Central memory CD8-positive, alpha-beta T cell (primary cell): ENCODE measurements at places on chromosomes 11 and 22.

DNA sequence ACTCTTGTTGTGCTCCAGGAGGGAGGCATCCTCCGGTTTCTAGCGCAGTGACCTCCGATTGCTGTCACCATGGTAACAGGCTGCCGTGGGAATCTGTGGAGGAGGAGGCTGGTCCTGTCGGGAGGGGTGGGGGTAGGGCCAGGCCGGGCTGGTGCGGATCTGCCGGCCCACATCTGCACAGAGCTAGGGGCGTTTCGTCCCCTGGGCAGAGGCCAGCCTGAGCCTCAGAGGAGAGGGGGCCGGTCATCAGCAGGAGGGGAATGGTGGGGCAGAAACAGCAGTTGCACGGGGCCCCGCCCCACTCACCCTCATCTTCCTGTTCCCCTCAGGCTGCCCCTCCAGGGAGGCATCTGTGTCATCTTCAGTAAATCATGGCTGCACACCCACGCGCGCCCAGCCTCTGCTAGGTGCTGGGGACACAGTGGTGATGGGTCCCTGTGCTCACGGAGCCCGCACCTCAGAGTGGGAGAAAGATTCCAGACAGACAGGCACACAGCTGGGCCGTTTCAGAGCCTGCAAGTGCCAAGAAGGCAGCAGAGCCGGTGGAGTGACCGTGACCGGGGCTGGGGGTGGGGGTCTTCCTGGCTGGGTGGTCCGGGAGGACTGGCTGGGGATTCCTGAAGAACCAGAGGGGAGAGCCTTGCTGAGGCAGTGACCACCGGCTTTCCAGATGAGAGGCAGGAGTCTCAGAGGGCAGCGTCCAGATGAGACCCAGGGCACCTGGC, 120.5 kb downstream of the CACNA1I start:
- no peak for DNase-seq

DNA sequence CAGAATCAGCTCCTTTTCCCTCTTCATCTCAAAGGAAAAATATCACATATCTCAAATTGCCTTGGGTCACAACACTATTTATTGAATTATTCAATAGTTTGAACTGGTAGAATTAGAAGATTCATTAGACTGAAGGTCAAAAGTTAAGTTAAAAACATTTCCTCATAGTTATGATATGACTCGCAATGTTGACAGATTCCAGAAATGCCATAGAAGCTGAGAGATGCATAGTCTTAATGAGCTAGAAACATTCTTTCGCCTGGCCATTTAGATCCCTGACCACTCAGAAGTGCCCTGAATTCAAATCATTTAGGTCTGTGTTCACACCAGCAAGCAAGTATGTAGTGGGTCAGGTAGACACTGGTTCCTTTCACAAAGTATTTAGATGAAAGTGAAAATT, 44.4 kb downstream of the FAT3 start:
- no peak for DNase-seq

- DNase-seq, result peak; percentile 79
Measured at GRCh38 chr11:63553759-63554158, 9.4 kb downstream of the PLAAT2 start.

GRCh38 chr11:124807201-124807600, 7.0 kb upstream of the MSANTD2 start:
- no peak for DNase-seq

DNA sequence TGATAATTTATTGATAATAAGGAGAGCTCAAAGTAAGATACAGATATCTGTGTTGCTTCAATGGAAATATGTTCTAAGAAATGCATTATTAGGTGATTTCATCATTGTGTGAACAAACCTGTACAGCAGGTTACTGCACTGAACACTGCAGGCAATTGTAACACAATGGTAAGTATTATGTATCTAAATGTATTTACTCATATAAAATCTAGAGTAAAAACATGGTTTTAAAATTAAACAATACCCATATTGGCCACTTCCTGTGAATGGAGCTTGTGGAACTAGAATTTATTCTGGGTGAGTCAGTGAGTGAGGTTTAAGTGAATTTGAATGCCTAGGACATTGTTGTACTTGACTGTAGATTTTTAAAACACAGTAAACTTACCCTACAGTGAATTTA, 722.9 kb upstream of the RAG2 start:
- no peak for DNase-seq

GRCh38 chr11:114232400-114233059, 63.7 kb upstream of the NNMT start:
- DNase-seq, result no peak
